Stimulated activated CD8-positive, alpha-beta memory T cell treated with anti-CD3 and anti-CD28 coated beads, Interleukin-7, amount 100 ng/mL, for 48 hours (primary cell): ENCODE measurements at places on chromosomes 11 and 22.

GRCh38 chr11:47413351-47413750 lies 5.0 kb downstream of the SLC39A13 start:
- no peak for DNase-seq

DNA sequence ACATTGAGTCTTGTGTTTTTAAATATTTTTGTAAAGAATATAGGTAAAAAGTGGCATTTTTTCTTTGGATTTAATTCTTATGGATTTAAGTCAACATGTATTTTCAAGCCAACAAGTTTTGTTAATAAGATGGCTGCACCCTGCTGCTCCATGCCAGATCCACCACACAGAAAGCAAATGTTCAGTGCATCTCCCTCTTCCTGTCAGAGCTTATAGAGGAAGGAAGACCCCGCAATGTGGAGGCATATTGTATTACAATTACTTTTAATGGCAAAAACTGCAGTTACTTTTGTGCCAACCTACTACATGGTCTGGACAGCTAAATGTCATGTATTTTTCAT lies 333 bp upstream of the CD3E start:
- no peak for DNase-seq

DNA sequence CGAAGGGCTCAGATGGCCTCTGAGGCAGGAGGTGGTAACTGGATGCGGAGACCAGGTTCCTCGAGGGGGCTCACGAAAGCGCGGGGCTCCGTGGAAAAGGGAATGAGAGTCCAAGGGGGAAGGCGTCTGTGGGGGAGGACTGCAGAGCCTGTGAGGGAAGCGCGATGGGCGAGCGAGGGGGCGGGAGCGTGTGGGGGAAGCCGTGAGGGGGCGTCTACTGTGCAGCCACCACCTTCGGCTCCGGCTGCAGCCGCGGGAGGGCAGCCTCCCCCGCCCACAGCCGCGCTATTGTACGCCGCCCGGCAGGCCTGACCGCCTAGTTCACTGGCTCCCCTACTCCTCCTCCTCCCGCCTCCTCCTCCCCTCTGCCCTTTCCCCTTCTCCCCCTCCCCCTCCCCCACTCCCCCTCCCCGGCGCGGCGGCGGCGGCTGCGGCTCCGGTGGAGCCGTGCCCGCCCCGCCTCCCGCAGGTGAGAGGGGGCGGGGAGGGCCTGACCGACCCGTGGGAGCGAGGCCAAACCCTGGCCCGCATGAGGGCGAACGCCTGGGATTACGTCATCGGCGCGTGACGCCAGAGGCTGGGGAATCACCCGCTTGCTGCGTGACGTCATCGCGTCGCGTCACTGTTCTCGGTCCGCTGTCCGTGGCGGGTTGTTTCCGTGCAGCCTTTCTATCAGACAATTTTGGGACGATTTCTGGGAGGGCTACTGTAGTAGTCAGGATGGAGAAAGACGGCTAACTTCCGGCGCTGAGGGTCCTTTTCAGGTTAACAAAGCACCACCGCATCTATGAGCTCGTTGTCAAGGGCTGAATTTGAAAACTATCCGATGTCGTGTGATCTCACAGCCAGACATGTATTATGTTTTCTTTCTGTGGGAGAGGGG lies at the start of gene PAK1:
TSS of gene PAK1 (minus strand) at position 294 of the 883 bp plus-strand sequence. CDS start 81,574 bp downstream, outside the sequence.
- peak; percentile 68 for DNase-seq

DNA sequence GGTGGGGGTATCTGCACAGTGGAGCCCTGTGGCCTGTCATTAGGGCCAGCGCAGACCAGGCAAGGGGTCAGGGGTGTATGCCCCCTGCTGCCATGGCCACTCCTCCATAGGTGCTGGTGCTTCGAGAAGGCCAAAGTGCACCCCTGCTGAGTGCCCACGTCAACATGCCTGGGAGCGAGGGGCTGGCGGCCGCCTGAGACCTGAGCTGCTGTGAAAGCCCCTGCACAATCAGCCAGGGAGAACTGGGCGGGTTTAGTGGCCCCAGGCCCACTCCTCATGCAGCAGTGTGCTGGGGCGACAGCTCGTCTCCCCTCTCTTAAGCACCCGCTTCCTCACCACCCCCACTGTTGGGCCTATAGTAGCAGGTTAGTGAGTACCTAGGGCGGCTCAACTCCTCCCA lies 14.0 kb downstream of the ZDHHC24 start:
- no peak for DNase-seq

DNA sequence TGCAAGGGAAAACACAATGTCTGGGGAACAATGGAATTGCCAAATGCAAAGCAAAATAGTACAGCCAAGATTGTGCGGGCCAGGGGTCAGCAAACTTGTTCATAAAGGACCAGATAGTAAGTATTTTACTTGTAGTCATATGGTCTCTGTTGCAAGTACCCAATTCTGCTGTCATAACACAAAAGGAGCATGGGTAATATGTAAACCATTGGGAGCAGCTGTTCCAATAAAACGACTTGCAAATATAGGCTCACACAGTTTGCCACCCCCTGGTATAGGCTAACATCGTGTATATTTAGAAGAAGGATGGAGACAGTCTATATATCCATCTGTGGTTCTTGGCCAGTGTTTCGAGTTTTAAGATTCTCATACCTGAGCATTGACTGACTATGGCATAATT lies 15.6 kb downstream of the SDHAF2 start:
- no peak for DNase-seq

DNA sequence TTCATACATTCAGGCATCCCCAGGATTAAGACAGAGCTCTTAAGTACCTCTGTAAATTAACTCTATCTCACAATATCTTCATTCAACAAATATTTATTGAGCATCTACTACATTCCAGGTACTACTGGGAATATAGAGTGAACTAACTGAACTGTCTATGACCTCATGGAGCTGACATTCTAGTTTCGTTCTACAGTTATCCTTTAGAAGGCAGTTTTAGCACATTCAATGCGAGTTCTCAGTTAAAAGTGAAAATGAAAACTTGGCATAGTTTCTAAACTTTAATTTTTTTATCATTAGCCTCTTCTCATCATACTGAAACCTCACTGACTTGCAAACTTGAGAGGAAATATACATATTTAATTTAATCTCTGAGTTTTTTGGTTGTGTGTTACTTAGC lies 10.7 kb upstream of the MS4A6E start:
- no peak for DNase-seq

GRCh38 chr11:125550780-125551179 lies 18.5 kb upstream of the EI24 start:
- DNase-seq: no peak

- DNase-seq: no peak
Measured at GRCh38 chr11:7527029-7527428, 13.2 kb downstream of the PPFIBP2 start.

DNA sequence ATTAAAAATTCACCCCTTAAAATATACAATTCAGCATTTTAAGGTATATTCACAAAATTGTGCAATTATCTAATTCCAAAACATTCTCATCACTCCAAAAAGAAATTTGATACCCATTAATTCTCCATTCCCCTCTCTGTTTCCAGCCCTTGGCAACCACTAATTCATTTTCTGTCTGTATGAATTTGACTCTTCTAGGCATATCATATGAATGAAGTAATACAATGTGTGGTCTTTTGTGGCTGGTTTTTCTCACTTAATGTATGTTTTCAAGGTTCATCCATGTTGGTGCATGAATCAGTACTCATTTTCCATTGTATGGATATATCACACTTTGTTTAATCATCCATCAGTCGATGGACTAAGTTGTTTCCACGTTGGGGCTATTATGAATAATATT lies 29.0 kb upstream of the ACCSL start:
- no peak for DNase-seq

DNA sequence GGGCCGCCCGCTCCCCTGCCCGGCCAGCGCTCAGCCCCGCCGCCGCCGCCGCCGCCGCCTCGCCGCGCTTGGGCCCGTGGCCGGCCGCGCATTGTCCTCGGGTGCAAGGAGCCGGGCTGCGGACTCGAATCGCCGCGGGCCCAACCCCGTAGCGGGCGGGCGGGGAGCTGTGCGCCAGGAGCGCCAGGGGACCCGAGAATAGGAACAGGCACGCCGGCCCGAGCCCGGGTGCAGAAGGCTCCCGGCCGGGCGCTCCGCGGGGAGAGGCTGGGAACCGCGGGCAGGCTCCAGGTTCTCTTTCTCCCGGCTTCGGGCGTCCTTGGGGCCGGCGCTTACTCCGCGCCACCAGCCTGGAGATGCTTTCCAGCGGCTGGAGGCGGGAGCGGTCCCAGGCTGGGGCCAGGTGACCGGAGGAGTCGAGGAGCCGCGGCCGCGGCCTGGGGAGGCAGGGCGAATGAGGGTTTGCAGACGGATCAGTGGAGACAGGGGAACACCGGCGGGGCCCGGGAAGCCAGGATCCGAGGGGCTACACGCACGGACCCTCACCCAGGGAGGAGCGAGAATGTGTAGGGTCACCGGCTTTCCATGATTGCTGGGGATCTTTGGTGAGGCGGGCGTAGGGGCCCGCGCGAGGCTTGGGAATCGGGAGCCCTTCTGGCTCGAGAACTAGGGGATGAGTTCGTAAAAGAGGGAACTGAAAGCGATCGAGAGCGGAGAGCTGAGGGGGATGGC lies 726 bp downstream of the PKNOX2 start:
- DNase-seq: no peak

DNA sequence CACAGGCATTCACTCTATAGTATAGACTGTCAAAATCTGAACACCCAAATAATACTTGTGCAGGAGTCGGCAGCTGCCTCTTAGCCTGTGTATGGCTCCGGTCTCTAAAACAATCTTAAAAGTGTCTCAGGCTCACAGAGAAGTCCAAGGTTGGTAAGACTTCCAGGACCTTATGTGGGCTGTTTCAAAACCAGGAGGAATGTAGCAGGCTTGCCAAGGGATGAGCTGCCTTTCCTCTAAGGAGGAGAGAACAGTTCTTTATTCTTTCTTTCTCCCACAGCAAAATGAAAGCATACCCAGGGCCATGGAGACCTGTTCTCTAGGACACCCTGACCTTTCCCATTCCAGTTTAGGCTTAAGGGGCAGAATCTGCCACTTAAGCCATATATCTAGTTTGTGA lies 176.5 kb downstream of the TRPC6 start:
- no peak for DNase-seq

GRCh38 chr11:75635066-75635862 lies 33.6 kb downstream of the MAP6 start:
- DNase-seq: no peak

- DNase-seq: no peak
Measured at GRCh38 chr11:30508594-30508993, 77.6 kb downstream of the MPPED2 start.

GRCh38 chr22:50170453-50171318 lies at the start of gene PANX2:
TSS of gene PANX2 (plus strand) at chr22:50170731. CDS start at chr22:50170731, 0 bp downstream.
- no peak for DNase-seq

DNA sequence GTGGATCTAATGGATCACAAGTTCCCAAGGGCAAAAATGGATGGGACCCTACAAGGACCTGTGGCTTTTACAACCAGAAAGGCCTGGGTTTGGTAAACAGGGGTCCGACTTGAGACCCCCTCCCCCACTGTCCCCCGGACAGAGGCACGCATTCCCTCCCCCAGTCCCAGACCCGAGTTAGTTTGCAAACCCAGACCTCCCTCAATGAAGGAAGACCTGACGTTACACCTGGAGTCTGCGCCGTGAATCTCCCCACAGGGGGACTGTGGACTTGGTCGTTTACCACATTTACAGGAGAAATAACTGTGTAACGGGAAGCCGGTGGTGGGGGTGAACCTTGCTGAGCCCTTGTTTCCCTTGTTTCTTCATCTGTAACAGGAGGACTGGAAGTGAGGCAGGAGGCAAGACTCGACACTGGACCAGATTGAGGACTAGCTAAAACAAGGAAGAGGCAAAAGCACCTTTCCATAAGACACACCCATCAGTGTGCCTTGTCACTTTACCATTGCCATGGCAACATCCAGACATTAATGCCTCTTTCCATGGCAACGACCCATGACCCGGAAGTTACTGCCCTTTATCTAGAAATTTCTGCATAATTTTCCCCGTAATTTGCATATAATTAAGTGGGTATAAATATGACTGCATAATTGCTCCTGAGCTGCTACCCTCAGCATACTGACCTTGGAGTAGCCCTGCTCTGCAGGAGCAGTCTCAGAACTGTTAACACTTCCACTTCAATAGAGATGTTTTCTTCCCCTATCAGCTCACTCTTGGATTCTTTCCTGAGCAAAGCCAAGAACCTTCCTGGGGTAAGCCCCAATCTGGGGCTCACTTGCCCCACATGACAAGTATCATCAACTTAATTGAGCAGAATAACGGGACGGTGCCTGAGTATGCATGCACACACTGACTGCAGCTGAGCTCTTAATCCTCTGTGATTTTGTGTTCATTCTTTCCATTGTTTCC lies 25.4 kb downstream of the PDGFB start:
- no peak for DNase-seq

DNA sequence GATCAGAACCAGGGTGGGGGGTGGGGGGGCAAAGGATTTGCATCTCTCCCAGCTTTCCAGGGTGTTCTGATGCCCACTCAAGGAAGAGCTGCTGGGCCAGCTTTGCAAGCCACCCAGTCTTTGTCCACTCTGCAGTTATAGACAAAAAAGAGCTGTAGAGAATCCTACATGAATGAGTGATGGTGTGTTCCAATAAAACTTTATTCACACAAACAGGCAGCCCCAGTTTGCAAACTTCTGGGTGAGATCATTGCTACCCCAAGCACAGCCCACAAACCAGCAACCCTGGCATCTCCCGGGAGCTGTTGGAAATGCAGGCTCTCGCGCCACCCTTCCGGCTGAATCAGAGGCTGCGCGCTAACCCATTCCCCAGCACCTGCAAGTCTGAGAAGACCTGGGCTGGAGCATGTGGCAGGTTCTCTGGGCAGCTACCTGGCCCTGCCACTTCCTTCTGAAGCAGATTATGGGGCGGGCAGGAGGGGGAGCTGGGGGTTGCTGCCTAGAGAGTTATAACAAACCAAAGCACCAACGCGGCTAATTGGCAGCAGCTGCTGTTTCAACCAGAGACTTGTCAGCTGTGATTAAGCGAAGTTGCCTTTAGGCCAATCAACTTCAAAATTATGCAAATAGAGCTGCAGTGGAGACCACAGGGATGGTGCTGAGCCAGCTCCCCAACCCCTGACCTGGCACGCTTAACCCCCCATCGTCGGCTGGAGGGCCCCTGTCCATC lies 3.8 kb upstream of the SHISAL1 start:
- DNase-seq: no peak

DNA sequence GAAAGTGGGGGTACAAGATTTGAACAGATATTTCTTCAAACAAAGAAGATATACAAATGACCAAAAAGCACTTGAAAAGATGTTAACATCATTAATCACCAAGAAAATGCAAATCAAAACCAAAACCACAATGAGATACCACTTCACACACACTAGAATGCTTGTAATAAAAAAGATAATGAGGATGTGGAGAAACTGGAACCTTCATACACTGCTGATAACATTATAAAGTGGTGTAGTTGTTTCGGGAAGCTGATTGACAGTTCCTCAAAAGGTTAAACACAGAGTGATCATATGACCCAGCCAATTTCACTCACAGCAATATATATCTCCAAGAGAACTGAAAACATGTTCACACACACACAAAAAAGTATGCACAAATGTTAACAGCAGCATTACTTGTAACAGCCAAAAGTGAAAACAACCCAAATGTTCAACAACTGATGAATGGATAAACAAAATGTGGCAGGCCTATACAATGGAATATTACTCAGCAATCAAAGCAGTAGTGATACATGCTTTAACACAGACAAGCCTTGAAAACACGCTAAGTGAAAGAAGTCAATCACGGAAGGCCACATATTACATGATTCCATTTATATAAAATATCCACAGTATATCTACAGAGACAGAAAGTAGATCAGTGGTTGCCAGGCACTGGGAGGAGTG lies 15.1 kb downstream of the PITPNB start:
- DNase-seq: no peak

- DNase-seq: no peak
Measured at GRCh38 chr11:11105361-11105760, 247.5 kb upstream of the ZBED5 start.

GRCh38 chr11:119166368-119167076 lies 2.0 kb upstream of the NLRX1 start:
- DNase-seq: no peak

GRCh38 chr11:108871867-108872266 lies 207.0 kb downstream of the DDX10 start:
- DNase-seq: no peak
